ENCODE measurements at places on chromosomes 7 and 10.

DNA sequence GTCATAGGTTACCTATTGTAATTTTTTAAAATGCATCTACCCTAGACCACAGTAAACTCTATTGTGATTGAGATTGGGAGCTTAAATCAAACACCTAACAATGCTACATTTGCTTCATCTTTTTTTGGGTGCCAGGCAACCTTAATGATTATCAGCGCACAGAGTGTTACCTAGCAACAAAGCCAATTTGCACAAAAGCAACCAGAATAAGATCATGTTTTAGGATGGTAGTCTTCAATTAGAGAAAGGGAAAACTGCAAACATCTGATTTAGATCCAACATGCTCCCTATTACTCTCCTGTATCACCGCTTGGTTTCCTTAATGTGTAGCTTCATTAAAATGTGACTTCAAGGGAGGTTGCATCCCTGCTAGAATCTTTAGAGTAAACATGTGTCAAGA is 226.9 kb downstream of the ABCA13 start:
- no peak for DNase-seq

DNA sequence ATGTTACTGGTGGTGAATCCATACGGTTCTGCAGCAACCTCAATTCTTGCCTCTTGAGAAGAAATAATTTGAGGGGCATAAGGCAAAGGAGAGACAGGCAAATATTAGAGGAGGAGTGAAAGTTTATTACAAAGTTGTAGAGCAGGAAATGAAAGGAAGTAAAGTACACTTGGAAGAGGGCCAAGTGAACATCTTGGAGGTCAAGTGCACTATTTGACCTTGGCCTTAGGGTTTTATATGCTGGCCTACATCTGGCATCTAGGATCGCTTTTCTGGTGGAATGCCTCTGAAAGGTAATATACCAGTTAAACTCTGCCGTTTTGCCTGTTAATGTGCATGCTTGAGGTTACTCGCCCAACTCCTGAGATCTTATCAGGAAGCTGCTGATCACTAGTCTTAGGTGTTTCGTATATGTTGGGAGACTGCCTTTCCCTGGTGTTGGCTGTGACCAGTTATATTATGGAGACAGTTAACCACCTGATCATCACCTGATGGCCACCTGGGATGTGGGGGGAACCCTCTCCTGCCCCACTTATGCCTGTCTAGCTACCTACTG is 66.1 kb upstream of the CYP2C18 start:
- no peak for DNase-seq

DNA sequence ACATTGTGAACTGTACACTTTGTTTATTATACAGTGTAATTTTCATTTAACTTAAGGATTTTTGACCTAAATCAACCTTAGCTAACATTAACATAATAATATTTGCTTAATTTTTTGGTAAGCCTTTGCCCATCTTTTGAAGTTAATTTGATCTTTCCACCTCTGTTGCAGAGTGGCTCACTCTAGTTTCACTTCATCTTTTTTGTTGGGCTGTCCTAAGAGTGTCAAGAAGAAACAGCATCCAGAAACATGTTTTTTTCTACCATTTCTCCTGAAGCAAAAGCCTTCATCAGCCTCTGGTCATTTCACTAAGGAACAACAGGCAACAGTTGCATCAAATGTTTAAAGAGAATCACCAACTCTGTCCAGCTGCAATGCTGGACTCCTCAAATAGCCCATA is 824.7 kb downstream of the REEP3 start:
- DNase-seq, result no peak

DNA sequence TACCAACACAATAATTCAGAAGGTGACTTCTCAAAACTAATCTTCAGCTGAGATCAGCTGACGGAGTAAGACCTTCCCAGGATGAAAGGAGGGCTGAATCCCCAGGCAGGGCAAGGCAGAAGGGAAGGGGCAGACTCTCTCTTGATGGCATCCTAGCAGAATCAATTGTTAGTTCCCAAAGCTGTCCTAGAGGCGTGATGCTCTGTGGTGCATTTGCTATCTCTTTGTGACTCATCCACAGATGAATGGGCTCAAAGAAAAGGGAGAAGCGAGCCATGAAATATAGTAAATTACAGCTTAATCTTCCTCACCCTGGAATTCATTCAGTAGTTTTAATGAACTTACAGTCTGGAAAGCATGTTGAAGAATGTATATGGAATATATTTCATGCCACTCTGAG is 37.2 kb downstream of the PDE1C start:
- peak; percentile 7 for DNase-seq

- DNase-seq, result no peak
Observed at GRCh38 chr7:142100634-142101033, 10.9 kb upstream of the MGAM2 start.

- DNase-seq, result peak; percentile 49
Observed at GRCh38 chr10:4073912-4074311, 288.9 kb upstream of the KLF6 start.

GRCh38 chr10:33571616-33572015 is 237.1 kb upstream of the NRP1 start:
- DNase-seq, result peak; percentile 30

DNA sequence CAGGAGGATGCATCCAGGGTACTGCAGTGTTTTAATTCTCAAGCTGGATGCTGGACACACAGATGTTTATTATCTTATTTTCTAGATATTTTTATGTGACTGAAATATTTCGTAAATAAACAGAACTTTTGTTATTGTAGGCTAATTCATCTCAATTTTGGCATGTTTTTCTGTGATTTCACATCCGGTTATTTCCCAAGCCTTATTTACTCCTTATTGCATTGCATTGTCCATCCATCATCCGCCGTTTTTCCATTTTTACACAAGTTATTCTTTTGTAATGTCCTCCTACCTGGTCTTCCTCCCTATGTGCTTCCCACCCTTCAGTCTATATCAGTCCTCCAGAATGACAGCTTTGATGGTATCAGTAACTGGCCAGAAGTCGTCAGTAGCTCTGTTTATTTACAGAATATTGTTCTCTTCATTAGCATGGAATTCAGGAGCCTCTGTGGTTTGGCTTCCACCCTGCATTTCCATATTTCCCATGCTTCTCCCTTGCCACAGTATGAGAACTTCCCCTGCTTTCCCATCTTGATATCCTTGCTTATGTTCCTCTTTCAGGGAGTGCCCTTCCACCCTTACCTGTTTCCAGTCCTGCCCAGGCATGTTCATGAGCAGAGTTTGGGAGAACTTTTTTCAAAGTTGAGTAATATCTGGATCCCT is 16.1 kb downstream of the GNAI1 start:
- DNase-seq, result peak; percentile 77

- DNase-seq, result peak; percentile 49
Observed at GRCh38 chr7:107891636-107892366, 818 bp downstream of the DLD start.

DNA sequence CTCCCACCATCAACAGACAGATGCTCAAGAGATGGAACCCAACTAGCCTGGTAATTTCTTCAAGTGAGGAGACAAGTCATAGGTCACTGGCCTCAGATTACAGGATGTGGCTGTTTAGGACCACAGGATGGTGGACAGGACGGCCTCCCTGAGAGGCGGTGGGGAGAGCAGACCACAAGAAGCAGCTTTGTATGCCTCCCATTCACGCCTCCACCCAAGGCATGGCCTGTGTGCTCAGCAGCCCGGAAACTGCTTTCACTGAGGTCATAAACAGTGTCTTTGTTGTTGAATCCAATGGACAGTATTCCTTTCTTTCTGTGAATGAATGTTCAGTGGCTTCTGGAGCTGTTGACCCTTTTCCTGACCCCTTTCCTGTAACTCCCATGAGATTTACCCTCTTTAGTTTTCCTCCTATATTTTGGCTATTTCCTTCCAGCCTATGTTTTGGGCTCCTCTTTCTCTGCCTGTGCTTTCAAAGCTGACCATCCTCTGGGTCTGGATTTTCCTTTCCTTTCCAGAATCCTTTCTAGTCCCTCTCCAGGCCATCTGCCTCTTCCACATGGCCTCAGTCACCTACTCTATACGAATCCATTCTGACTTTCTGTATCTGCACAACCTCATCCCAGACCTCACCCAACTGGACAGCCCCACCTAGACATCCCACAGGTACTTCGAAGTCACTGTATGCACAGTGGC is 32.4 kb upstream of the INPP5F start:
- peak; percentile 37 for DNase-seq

- DNase-seq, result no peak
Observed at GRCh38 chr7:46885167-46885566, 696.7 kb downstream of the TNS3 start.

GRCh38 chr7:27199849-27200760 is at the start of gene HOXA13:
Gene HOXA13, minus strand, starts transcription at chr7:27200091. Its CDS starts 14 bp downstream, at chr7:27200077.
- peak; percentile 89 for DNase-seq

DNA sequence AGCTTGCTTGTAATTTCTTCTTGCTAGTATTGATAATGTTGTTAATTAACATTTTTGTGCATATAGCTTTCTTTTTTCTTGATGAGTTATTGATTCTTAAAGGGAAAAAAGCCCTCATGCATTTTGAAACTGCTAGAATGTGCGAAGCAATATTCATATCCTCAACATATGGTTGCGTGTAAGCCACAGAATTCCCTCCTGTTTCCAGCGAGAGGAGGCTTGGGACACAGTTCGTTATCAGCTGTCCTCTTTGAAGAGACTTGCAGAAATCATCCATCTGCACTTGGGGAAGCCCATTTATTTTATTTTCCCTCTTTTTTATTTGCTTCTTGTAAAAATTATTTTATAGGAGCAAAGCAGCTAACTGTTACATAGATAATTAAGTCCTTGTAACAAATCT is 398.0 kb downstream of the ADRA2A start:
- no peak for DNase-seq

GRCh38 chr10:50618624-50619023 is 5.1 kb downstream of the SGMS1 start:
- DNase-seq, result no peak

DNA sequence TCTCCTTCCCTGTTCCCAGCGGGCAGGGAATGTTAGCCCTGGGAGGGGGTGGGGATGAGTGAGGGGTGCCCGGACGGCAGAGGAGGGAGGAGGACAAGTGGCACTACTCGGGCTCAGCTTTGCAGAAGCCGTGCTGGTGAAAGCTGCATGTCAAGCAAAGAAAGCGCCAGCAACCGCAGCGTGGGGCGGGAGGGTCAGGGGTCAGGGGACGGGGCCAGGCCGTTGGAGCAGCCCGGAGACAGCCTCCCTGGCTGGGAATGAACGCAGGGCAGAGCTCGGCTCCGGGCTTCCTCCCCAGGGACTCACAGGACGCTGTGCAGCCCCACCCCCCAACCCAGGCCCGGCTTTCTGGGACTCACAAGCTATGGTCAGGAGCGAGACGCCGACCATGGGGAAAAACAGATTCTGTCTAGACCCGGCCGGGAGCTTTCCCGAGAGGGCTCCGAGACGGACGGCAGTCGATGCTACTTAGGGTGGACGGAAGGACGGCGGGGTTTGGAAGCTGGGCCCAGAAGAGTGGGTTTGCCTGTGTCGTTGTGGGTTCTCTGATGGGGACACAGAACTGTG is 113.4 kb downstream of the VIPR2 start:
- DNase-seq, result no peak

GRCh38 chr10:14349081-14349480 is 18.4 kb upstream of the FRMD4A start:
- no peak for DNase-seq

DNA sequence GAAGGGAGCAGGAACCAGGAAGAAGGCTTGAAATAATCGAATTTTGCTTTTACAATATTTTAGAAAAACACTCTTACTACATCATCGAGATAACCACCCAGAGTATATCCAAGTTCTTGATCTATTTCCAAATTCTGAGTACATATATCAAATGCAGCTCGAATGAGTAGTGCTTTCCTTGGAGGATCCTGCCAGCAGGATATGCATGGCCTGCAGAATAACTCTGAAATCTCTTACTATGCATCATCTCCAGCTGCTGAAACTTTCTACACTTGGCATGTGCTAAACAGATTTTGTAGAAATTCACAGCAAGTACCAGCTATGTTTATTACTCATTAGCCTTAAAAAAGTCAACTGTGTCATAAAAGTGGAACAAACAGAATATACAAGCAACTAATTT is 44.0 kb upstream of the ANK3 start:
- peak; percentile 34 for DNase-seq
